ENCODE measurements at places on chromosomes 7 and 10.

GRCh38 chr10:108393089-108393488 is 1228.6 kb upstream of the SORCS1 start:
- DNase-seq, result no peak

- DNase-seq, result no peak
Observed at GRCh38 chr10:78576276-78576675, 492.5 kb upstream of the ZMIZ1 start.

GRCh38 chr10:17655009-17655408 is 11.1 kb downstream of the STAM start:
- DNase-seq, result no peak

GRCh38 chr10:11212288-11213085 is 194.8 kb downstream of the CELF2 start:
- DNase-seq, result no peak
